Hippocampal formation (tissue), 2 donors: ENCODE measurements at places on chromosomes 6 and 20.
A peak's percentile ranks its signal among the peaks of the same experiment; 100 is the strongest.

- DNase-seq: no peak
Measured at GRCh38 chr20:63117151-63117550, 98.8 kb downstream of the YTHDF1 start.

DNA sequence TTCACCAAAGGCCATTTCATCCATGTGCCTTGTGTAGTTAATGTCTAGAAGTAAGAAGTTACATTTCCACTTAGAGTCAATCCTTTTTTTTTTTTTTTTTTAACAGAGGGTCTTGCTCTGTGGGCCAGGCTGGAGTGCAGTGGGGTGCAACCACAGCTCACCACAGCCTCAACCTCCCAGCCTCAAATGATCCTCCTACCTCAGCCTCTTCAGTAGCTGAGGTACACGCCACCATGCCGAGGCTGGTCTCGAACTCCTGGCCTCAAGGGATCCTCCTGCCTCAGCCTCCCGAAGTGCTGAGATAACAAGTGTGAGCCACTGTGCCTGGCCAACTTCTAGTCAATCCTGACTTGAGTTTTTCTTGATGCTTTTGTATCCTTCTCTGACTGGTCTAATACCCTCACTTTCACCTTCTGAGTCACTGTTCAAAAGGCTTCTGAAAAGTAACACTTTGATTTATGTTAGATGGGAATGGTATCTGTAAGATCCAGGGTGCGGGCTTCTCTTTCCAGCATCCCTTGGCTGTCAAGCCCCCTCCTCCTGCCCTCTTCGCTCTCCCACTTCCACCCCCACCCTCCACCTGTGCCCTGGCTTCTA is 22.1 kb downstream of the TRAM2 start:
- DNase-seq: no peak

DNA sequence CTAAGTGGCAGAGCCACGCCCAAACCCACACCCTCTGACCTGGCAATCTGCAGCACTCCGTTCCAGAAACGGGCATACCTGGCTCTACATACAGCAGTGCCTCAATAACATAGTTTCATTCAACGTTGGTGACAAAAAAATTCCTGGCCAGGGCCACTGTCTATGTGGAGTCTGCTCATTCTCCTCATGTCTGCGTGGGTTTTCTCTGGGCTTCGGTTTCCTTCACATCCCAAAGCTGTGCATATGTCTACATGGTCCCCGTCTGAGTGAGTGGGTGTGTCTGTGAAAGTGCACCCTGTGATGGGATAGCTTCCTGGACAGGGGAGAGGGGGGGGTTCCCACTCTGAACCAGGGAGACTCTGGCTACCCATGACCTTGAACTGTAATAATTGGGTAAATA is 2.1 kb downstream of the KIAA0319 start:
- DNase-seq: no peak

GRCh38 chr6:56959938-56960337 is 5.0 kb downstream of the BEND6 start:
- no peak for DNase-seq

- no peak for DNase-seq
Measured at GRCh38 chr6:37688078-37688850, 9.4 kb downstream of the MDGA1 start.

- DNase-seq: no peak
Measured at GRCh38 chr6:125853168-125853567, 62.4 kb downstream of the NCOA7 start.

GRCh38 chr6:145278163-145278807 is 457.0 kb downstream of the EPM2A start:
- no peak for DNase-seq

GRCh38 chr20:43022081-43022480 is 167.6 kb downstream of the PTPRT start:
- DNase-seq: no peak

- no peak for DNase-seq
Measured at GRCh38 chr6:52610745-52611355, 34.0 kb upstream of the TRAM2 start.

- no peak for DNase-seq
Measured at GRCh38 chr6:169024047-169024660, 229.5 kb downstream of the THBS2 start.

- DNase-seq: peak; percentile 85
Measured at GRCh38 chr6:83065511-83066192, at the start of gene UBE3D. Gene UBE3D, minus strand, starts transcription at chr6:83065841. Its CDS starts 123 bp downstream, at chr6:83065718.

- DNase-seq: no peak
Measured at GRCh38 chr20:5729348-5729747, 20.9 kb upstream of the SHLD1 start.

DNA sequence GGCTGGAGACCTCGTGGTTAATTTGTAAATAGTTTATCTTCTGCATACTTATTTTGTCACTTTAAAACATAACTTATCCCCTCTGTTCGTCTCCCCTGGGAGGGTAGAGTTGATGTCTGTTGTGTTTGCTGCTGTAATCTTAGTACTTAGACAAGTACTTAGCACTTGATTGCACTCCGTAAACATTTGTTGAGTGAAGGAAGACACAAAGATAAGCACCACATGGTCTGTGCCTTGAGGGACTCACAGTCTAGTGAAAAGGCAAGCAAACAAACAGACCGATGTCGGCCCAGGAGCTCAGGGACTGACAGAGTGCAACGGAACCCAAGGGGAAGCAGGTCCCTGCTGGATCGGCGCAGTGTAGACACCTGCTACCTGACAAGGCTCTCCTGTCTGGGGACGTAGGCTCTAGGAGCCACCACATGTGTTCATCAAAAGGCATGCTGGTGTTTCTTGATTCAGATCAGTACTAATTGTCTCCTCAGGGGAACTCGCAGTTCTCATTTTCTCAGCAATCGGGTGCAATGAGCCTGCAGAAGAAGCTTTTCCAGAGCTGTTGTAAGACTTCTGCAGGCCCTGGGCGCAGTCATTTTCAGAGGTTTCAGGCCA is 31.4 kb downstream of the EDN3 start:
- no peak for DNase-seq

- DNase-seq: no peak
Measured at GRCh38 chr20:44552050-44552449, 30.2 kb upstream of the SERINC3 start.

- DNase-seq: no peak
Measured at GRCh38 chr20:38293491-38294065, 10.4 kb upstream of the BPI start.

- DNase-seq: no peak
Measured at GRCh38 chr6:118161343-118161742, 254.3 kb downstream of the SLC35F1 start.

DNA sequence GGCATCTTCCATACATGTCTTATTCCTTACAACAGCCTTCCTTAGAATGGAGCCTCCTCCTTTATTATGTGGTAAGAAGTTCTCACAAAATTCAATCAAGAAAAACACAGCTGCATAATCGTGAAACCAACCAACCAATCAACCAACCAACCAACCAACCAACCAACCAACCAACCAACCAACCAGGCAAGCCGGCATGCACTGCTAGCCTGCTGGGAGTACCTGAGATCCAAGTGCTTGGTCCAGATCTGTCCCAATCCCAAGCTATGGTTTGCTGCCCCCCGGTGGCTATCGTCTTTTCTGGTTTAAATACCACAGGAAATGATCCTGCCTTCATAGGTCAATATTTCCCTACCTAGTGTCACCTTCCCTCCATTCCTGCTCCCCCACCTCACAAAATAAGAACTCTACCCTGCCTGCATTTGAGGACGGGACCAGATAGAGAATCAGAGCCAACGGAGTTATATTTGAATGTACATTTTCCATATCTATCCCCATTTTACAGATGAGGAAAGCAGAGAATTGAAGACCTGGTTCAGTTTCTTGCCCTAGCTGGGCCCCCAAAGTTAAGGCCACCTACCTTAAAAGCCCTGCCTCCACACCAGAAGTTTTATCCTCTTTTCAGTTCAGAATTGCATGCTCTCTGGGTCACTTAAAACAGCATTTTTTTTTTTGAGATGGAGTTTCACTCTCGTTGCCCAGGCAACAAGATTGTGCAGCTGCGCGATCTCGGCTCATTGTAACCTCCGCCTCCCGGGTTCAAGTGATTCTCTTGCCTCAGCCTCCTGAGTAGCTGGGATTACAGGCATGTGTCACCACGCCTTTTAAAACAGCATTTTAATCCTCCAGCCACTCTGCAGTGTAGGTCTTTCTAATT is 27.1 kb downstream of the RAB44 start:
- peak; percentile 13 for DNase-seq

DNA sequence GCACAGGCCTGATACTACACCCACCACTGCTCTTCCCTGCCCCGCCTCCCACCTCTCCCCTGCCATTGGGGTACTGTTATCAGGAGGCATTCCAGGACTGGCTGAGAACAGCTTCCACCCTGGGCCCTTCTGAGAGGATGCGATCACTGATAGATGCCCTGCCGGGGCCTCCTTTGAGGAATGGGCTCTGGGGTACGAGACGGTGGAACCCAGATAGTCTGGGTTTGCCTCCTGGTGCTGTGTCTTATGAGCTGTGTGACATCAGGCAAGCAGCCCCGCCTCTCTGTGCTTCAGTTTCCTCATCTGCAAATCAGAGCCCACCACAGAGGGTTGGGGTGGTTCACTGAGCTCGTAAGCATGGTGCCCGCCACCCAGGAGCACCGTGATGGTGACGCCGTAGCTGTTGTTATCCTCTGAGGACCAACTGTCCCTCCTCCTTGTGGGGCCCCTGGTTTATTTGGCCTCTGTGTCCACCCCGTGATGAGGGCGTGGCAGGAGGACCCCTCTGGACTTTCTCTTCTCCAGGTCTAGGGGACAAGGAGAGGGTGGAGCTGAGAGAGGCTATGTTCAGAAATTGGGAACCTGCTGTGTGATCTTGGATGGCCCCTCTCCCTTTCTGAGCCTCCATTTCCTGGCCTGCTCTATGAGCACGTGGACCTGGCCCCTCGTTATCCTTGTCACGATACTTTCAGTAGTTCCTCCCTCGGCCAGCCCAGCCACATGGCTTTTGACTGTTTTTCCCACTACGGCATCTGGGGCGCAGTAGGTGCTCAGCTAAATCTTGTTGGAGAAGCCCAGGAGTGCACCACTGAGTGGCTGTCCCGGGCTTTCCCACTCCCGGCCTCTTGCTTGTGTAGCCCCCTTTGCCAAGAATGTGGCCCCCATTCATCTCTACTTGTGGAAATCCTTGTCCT is 18.3 kb downstream of the SRC start:
- DNase-seq: no peak

- no peak for DNase-seq
Measured at GRCh38 chr6:127107916-127108315, 10.6 kb upstream of the RSPO3 start.

- no peak for DNase-seq
Measured at GRCh38 chr20:22711971-22712755, 127.8 kb upstream of the FOXA2 start.

DNA sequence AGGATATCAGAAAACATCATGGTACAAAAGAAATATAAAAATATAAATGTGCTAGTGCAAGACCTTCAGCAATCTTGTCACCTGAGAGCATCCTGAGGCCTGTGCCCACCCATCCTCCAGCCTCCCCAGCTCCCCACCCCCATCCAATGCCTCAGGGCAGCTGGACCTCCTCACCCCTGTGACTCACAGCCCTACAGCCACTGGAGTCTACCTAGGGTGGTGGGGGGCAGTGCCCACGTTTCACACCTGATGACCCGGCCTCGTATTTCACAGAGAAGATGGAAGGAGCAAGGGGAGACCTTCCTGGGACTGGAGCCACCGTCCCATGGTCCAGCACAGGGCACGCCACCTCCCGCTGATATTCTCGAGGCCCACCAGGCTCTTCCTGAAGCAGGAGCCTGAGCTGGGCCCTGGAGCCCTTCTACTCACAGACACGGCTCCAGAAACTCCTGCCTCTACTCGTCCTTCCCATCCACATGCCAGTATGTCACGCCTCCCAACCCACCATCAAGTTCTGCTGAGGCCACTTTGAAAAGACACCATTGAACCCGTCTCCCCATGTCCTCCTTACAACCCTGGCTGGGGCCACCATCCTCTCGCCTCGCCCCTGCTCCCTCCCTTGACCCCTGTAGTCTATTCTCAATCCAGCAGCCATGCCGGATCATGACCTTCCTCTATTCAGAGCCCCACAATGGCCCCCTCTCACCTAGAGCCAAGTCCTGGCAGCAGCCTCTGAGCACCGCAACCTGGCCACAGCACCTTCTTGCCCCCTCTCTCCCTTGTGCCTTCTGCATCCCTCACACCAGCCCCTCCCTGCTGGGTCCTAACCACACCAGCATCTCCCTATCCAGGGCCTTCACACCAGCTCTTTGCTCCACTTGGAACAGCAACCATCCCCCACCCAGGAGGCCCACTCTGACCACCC is 13.3 kb downstream of the APMAP start:
- DNase-seq: no peak

DNA sequence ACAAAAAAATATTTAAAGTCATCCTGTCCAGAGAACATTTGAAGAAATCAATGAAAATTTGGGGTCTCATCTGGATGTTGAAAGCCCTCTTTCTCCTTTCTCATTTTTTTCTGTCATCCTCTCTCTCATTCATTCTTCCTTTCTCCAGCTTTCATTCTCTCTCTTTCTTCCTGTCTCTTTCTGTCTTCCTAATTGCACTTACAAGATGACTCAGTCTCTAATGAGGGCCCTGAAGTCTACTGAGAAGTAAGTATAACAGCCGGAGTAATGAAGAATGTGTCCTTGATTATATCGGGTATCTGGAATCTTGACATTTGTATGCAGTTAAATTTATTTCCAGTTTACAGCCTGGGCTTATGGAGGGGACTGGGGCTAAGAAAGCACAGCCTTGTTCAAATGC is 232.2 kb upstream of the SULF2 start:
- DNase-seq: no peak

GRCh38 chr20:8557711-8558110 is 425.6 kb downstream of the PLCB1 start:
- no peak for DNase-seq

DNA sequence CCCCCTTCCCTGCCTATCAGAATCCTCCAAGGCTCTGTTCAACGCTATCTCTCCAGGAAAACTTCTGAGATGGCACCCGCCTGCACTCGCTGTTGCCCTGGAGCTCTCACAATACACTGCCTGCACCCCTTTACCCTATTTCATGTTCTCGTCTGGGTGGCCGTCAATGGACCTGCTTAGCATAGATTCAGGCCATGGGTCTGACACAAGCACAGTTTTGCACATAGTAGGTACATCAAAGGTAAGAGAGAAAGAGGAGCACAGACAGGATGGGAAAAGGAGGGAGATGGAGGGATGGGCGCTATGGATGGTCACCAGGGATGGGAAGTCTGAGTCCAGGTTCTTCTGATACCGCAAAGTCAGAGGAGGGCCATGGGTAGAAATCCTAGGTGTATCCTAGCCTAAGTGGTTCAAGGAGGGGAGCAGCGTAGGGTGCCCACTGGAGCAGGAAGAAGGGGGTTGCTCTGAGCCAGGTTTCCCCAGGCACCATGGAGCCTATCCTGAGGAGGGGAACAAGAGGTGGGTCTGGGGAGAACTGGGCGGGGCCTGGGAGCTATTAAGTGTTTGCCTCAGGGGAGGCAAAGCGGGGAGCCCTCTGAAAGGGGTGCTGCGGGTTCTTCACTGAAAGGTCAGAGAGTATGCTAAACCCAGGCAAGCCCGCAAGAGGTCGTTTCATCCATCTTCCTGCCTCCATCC is 89.3 kb downstream of the MRPL14 start:
- DNase-seq: no peak

- peak; percentile 26 for DNase-seq
Measured at GRCh38 chr6:159038914-159039884, 5.6 kb downstream of the TAGAP start.
